ENCODE measurements at places on chromosomes 2 and 18.

DNA sequence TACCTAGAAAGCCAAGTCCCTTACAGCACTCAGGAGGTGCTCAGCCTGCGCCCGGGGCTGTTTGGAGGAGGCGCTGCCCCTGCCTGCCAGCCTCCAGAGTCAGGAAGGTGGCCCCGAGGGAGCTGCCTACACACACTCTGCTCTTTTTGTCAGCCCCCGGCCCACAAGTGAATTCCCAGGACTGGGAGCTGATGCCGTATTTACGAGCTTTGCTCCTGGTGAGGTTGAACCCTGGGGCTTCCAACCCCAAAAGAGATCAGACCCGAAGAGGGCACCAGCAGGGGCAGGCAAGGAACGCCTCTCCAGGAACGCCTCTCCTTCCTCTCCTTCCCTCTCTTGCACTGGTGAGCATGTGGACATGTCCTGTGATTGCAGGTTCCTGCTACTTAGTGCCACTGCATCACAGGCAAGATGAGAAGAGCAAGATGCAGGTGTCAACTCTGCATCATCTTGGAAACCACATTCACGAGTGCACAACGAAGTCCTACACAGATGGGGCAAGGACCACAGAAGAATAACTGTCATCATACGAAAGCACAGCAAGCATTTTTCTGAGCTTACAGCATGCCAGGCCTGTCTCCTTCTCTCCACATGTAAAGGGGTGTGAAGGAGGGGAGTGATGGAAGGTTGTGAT, 126.7 kb downstream of the NDUFA10 start:
- H3K27me3 ChIP-seq = no peaks in the 10 kb centered on the region
- no peak overlapping the region for H3K4me3 ChIP-seq
- peaks cover 8% of the 10 kb centered on the region for H3K4me1 ChIP-seq
- H3K36me3 ChIP-seq = no peaks in the 10 kb centered on the region
- no peak overlapping the region for H3K27ac ChIP-seq

- no peak overlapping the region for H3K27ac ChIP-seq
- H3K27me3 ChIP-seq = no peaks in the 10 kb centered on the region
- H3K4me3 ChIP-seq = no peak overlapping the region
- H3K36me3 ChIP-seq = no peaks in the 10 kb centered on the region
Measured at GRCh38 chr18:46401486-46402070, 255.4 kb downstream of the LOXHD1 start.

DNA sequence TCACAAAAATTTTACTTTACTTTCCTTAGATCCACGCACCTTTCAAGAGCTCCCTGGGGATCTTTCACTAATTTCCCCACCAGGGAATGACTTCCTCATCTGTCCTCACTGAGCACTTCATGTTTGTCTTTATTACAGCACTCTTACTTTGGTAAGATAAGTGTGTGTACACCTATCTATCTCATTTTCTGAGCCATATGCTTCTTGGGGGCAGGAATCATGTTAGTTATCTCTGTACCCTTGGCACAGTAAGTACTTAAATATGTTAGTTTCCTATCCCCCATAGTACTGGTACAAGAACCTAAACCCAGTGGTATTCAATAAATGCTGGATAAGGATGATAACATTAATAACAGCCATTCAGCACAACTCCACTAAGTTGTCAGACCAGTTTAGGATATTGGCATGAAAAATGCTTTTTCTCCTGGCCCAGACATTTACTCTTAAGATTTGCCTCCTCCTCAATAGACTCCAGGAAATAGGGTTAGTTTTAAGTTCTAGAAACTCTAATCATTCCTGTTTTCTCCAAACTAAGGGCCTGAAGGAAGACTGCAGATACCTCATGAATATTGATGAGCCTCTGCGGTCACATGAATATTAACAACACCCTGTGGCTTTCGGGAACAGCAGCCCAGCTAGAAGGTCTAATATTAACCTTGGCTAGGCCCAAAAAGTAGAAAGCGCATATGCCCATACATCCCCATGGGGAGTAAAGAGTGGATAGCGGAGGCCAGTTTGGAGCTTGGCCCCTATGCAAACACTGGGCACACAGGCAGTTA, 38.2 kb downstream of the NHEJ1 start:
- no peaks in the 10 kb centered on the region for H3K36me3 ChIP-seq
- H3K4me3 ChIP-seq = no peak overlapping the region
- DNase-seq = no peak
- H3K27ac ChIP-seq = no peak overlapping the region

DNA sequence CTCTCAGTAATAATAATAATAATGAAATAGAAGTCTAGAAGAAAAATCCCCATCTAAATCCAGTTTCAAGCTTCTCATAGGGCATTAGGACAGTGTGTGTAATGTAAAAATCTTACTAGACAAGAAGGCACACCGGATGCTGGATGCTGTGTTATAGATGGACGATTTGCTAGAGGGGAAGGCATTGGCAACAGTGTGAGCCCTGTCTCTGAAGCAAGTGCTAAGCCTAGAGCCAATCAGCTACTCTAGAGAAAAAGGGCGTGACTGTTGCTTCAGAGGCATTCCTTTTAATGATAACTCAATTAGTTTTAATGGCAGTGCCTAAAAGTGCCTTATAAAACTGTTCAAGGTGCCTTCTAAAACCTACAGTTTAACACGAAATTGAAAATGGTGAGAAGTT, 344.9 kb downstream of the TDRD15 start:
- no peaks in the 10 kb centered on the region for H3K36me3 ChIP-seq
- H3K4me3 ChIP-seq = no peak overlapping the region
- no peak for DNase-seq
- no peaks in the 10 kb centered on the region for H3K4me1 ChIP-seq

Measured in H1 (cell line).